LoVo (cell line): ENCODE measurements at places on chromosomes 6 and 20.

DNA sequence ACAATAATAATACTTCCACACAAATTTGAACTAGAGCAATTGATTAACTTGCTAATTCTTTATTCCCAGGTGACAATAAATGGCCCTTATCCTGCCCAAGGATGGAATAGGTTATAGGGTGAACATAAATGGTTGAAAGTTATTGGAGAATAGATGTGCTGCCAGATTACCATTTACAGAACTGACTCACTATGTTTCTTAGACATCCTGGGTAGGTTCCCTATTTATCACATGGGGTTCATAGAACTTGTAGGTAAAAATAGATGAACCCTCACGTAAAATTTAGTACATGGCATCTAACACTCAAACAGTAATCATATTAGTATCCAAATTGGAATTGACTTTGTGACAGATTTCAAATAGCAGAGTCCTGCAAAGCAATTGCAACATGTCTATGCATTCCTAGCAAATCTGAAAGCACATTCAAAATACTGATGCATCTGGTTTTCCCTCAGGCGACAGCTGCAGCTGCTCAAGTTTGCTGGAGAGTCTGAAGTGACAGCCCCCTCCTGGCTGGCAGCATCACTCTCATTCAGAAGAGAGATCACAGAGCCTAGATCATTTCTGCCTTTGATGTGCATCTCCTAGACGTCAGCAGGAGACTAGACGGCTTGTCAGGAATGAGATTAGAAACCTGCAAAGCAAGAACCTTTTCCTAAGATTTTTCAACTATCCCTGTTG lies 80.2 kb upstream of the RNF217 start:
- DNase-seq = no peak

DNA sequence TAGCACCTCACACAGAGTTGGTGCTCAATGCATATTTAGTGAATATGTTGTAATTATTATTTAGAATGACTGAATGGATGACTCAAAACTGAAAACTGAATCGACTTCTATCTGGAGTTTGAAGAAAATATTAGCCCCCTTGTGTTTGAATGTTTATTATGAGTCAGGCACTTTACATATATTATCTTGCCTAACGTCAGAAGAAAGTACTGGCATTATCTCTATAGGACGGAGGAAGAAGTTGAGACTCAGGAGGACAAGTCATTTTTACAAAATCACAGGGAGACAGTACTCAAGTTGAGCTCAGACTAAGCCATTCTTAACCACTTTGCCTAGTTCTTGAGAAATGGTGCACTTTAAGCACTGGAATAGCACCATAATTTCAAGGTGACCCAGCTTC lies 684.0 kb downstream of the UTRN start:
- DNase-seq = no peak

- no peak for DNase-seq
Observed at GRCh38 chr20:33827634-33828325, 16.6 kb downstream of the CHMP4B start.

- no peak for DNase-seq
Observed at GRCh38 chr6:143232849-143233248, 172.2 kb downstream of the AIG1 start.

GRCh38 chr20:62386383-62387218 lies at the start of gene RPS21:
Gene RPS21, plus strand, starts transcription at chr20:62387103. Its CDS starts 236 bp downstream, at chr20:62387339.
- peak; percentile 92 for DNase-seq

- DNase-seq = peak; percentile 27
Observed at GRCh38 chr20:34579979-34580940, 21.7 kb downstream of the MAP1LC3A start.

- DNase-seq = no peak
Observed at GRCh38 chr20:46350201-46350985, 42.1 kb upstream of the CDH22 start.

DNA sequence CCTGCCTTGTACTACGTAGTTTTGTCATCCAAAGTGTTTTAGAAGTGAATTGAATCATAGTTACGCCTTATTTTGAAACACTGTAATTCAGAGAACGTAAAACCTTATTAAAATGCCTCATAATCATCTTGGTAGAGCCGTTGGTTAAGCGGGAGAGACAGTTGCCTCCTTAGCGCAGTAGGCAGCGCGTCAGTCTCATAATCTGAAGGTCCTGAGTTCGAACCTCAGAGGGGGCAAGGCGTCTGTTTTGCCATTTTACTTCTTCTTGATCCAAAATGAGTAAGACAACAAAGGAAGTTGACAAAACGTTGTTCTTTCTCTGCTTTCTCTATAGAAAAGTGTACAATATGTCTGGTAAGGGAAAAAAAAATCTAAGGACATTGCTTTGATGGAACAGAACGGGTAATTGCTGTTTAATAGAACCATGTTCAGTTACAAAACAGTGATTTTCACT lies 20.7 kb upstream of the TRIM27 start:
- DNase-seq = peak; percentile 75

- DNase-seq = no peak
Observed at GRCh38 chr6:64890609-64891008, 816.4 kb downstream of the EYS start.

DNA sequence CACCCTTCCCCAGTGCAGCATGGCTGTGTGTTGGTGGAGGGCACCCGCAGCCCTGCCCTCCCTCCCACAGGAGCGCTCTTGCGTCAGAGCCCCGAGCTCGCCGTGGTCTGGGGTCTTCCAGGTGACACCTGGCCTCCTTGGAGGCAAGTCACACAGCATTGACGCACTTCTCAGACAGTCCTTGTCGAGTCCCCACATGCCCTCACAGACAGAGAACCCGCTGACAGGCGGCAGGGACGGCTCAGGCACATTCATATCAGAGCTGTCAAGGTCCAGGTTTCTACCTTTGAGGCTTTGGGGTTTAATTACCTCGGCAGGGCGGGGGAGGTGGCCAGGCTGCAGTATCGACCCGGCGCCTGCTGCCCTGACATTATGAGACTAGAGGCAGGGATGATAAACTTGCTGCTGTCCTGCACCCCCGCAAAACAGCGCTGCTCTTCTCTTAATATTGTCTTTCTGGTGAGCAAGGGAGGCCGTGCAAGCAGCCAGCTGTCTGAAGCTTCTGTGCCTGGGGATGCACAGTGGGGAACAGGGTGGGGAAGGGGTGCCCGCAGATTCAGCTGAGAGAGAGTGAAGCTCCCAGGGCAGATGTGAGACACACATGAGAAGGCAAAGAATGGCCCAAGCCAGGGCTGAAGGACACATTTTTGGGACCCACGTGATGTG lies 4.7 kb downstream of the NPEPL1 start:
- DNase-seq = no peak

GRCh38 chr6:158758451-158758860 lies 60.7 kb downstream of the EZR start:
- no peak for DNase-seq

- DNase-seq = no peak
Observed at GRCh38 chr6:37983720-37984501, 164.4 kb downstream of the ZFAND3 start.

GRCh38 chr6:127554435-127555006 lies 22.5 kb upstream of the C6orf58 start:
- DNase-seq = peak; percentile 39

DNA sequence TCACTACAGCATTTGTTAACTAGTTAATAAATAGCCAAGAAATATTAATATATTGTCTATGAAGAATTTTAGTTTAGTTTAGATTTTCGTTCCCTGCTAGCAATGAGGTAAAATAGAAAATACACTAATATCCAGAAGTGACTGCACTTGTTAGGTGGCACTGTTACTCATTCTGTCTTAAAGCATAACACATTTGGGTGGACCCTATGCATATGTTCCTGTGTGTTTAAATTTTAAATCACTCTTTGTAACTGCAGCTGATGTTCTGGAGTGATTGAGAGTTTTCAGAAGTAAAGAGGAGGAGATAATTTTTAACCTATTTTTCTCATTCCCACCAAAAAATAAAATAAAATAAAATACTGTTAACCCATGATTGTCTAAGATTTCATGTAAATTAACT lies 73.9 kb upstream of the SOX4 start:
- no peak for DNase-seq

- DNase-seq = peak; percentile 79
Observed at GRCh38 chr20:9616833-9617461, 102.6 kb downstream of the LAMP5 start.

DNA sequence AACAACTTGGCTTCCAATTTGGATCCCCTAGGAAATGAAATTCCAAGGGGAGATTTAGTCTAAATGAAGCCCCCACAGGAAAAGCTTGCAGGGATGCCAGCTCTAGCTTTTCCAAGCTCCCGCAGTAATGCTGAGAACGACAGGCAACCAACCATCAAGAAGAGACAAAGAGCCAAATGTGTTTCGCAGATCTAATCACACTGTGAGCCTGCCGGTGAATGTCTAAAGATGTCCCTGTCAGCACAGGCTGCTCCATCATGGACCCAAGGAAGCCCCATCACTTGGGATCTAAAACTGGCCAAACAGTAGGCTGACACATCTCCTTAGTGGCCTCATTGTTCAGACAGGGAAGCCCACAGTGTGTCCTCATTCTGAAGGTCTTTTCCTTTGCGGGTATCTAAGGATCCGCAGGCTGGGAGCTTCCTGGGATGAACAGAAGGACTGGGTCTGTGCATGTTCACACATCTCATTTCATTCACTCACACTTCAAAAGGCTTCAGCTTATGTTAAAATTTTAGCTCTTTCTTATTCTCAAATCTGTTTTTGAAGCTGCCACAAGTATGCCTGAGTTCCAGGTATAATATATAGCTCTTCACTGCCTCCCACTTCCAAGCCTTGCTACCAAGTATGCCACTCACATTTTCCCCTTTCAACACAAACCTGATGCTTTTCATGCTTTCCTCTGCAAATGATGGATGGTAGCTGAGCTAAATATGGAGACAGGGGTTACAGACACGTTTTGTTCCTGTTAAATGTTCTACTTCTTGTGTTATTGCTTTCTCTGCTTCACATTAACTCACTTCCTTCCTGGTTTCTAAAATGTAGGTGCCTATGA lies 229.8 kb downstream of the HIVEP2 start:
- DNase-seq = no peak

- DNase-seq = no peak
Observed at GRCh38 chr6:155227046-155227445, 36.8 kb upstream of the CLDN20 start.

DNA sequence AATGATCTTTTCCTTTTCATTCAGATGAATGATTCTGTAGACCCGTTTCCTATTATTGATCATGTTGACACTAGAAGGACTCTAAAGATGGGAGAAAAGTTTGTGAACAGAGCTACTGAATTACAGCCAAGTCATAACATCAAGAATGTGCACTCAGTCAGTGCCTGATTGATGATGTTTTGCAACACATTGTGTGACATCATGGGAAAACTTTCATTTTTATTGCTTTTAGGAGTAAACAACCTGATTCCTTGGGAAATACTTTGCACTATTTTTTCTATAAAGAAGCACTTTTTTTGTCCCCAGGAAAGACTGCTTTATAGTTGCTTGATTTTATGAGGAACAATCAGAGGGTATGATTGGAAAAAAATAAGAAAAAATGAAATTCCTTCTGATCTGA lies 383.8 kb upstream of the JAG1 start:
- no peak for DNase-seq

DNA sequence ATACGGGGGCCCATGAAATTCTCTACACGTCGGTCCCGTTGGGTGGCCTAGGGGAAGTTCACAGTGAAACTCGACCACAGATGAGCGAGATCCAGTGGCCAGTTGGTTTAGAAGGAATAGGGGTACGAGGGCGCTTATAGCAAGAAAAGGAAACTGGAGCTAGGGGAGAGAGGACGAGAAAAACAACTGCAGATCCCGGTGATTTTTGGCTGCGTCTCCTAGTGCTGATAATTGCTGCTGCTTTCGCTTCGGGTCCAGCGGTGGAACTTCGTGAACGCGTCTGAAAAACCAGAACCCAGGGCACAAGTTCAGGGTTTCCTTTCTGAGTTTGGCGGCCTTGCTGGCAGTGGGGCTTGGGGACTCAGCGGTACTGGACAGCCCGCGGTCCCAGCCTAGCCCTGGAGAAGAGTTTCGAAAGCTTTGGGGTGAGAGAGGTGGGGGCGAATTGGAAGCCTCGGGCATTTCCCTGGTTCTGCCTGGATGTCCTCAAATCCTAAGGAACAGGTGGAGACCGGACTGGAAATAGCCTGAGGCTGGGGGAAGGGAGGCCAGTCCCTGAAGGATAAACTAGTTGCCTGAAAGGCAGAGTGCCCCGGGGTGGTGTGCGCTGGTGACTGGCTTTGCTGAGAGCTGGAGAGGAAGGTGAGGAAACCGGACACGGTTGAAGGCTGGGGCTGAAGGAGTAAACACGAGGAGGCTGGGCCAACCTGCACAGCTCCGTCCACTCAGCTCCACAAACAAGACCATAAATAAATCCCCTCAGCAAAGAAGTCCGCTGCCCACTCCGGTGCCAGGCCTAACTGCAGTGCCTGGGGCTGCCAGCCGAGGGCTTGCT lies 793 bp downstream of the GMPR start:
- DNase-seq = peak; percentile 64

- DNase-seq = no peak
Observed at GRCh38 chr20:43379239-43379917, 78.3 kb upstream of the SRSF6 start.

DNA sequence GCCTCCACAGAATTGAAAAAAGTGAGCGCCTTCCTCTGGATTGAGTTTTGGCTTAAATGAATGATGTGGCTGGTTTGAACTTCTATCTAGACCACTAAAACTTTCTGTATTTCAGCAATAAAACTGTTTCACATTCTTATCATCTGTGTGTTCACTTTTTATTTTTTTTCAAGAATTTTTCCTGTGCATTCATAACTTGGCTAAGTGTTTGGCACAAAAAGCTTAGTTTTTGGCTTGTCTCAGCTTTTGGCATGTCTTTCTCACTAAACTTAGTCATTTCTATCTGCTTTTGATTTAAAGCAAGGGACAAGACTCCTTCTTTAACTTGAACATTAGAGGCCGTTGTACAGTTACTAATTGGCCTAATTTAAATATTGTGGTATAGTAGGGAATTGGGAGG lies 1015.1 kb downstream of the EPHA7 start:
- no peak for DNase-seq

GRCh38 chr6:34657307-34657978 lies 39.1 kb downstream of the ILRUN start:
- DNase-seq = peak; percentile 86

DNA sequence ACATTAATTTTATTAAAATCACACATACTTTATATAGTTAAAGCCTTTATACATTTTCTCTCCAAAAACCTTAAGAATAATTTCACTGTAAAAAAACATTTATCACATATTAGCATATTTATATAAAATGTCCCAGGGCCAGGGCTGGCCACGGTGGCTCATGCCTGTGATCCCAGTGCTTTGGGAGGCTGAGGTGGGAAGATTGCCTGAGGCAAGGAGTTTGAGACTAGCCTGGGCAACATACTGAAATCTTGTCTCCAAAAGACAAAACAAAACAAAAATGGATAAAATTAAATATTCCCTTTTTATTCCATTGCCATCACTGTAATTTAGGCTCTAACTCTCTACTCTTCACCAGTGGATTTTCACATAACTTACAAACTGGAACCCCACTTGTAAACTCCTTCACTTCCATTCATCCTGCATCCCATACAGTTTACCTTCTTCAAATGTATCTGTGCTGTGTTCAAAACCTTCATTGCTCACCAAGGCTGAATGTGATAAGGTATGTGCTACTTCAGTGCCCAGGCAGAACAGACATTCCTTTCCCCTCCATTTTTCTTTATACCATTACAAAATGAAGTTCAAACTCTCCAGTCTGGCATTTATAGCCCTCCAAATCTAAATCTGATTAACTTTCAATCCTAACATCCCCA lies 42.9 kb upstream of the PIM1 start:
- DNase-seq = no peak
